ENCODE measurements at places on chromosomes 6 and 20. TPM values are rescaled to one million over a fixed set of nuclear protein-coding genes. Genes with fewer than 3 reads are reported as not detected.

NNAT gene
- 66.8 TPM for total RNA-seq

- DNase-seq: no peak
Measured at GRCh38 chr20:23153696-23154341, 67.7 kb upstream of the CD93 start.

SLC12A5 gene
- total RNA-seq: 5.9 TPM

TTBK1 gene
- 1.5 TPM for total RNA-seq

MCUR1 gene
- 37.3 TPM for total RNA-seq

Measured in H1 (cell line).